AG10803 (cell line): ENCODE measurements at places on chromosomes 7 and 10.
A peak's percentile ranks its signal among the peaks of the same experiment; 100 is the strongest.

- peak; percentile 12 for DNase-seq
Observed at GRCh38 chr10:68594405-68594804, 34.3 kb downstream of the TET1 start.

GRCh38 chr10:95759233-95759826, 3.4 kb downstream of the ENTPD1 start:
- DNase-seq: no peak

GRCh38 chr7:104039363-104039762, 49.9 kb upstream of the RELN start:
- no peak for DNase-seq

- peak; percentile 62 for DNase-seq
Observed at GRCh38 chr10:50469288-50469687, 154.5 kb downstream of the SGMS1 start.

GRCh38 chr7:31933481-31933880, 136.7 kb downstream of the PDE1C start:
- DNase-seq: peak; percentile 25

- peak; percentile 29 for DNase-seq
Observed at GRCh38 chr10:7544203-7544602, 122.6 kb downstream of the ITIH5 start.

- DNase-seq: no peak
Observed at GRCh38 chr10:118925404-118926071, 104.0 kb upstream of the NANOS1 start.

GRCh38 chr7:149454006-149454405, 6.9 kb downstream of the ZNF777 start:
- DNase-seq: no peak

GRCh38 chr10:68826764-68827591, at the start of gene STOX1:
Gene STOX1 (plus strand): TSS chr10:68827531. CDS start chr10:68827624, 93 bp downstream.
- peak; percentile 27 for DNase-seq

DNA sequence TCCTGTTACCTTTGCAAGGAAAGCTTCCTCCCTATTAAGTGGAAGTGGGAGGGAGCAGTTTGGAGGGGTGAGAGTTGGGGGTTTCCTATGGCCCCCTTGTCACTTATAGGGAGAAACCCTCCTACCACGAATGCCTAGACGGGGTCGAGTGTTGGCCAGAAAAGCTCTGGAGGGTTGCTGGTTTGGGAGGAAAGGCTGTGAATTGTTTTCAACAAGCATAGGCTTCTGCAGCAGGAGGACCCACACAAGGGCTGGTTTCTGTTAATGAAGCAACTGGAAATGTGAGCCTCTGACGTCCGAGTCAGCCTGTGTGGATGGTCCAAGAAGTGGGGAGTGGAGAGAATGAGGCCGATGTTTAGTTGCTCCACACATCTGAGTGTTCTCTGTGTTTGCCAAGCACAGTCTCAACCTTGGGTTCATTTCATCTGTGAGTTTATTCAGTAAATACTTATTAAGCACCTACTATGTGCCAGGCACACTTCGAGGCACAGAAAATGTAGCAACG, 37.3 kb upstream of the LEP start:
- peak; percentile 56 for DNase-seq

GRCh38 chr7:76198202-76198601, 3.5 kb upstream of the SRRM3 start:
- no peak for DNase-seq

DNA sequence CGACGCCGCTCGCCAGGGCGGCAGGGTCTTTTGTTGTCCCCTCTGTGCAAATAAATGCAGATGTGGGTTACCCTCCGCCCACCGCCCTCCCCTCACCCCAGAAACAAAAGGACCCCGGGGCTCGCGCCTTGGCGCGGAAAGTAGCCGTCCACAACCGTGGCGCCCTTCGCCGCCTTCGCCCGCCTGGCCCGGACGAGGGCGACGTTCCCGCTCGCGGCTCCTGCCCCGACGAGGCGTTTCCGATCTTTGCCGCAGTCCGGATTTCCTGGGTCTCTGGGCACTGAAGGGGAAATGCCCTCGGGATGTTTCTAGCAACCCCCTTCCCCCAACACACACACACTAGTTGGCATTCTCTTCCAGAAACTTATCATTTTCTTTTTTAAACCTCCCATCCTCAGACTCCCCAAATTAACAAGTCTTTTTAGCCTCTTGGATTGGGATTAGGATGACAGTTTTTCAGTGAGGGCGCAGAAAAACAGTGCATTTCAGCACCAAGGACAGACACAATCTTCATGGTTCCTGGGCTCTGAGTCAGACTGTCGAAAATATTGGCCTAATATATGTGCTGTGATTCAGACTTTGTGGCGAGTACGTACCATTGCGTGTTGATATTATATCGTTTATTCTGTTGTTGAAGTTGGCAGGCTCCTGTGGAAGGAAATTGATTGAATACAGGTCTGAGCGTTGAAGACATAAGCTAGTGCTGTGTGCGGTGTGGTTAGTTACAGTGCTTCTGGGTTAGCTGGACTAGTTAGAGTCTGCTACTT, 771 bp downstream of the PHYHIPL start:
- DNase-seq: peak; percentile 74

DNA sequence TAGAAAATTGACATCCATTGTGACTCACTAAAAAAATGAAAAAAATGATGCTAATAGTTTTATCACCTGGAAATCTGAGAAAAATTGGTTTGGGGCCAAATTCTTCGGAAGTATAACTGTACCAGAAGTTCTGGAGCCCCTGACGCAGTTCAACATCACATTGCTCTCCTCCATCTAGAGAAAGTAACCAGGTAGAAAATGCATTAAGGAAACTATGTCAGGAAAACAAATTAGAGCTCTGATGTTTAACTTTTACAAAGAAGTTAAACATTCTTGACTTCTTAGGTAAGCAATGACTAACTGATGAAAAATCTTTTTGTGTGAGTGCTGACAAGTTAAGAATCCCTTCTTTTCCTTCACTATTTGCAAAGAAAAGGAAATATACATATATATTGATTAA, 61.1 kb upstream of the TMEM196 start:
- no peak for DNase-seq

- no peak for DNase-seq
Observed at GRCh38 chr10:127798111-127798510, 61.1 kb downstream of the FOXI2 start.

GRCh38 chr10:127498087-127498486, 51.0 kb upstream of the NPS start:
- no peak for DNase-seq

DNA sequence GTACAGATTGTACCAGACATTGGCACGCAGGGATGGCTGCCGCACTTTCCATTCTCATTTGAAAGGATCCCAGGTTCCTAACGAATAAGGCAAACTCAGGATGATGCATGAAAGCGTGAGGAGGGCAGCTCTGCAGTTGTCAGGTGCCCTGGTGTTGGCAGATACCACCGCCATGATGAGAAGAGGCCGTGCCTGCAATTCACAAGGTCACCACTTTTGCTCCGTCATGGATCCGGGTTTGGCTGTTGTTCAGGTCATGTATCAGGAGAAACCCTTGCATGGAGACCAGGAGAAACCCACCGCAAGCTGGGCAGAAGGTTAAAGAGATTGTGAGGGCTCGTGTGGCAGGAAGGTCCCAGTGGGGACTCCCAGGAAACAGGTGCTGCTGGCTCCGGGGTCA, 233.2 kb downstream of the KLF6 start:
- no peak for DNase-seq

- no peak for DNase-seq
Observed at GRCh38 chr7:101220295-101220694, 2.3 kb downstream of the ZNHIT1 start.

GRCh38 chr10:105706281-105707026, 1065.4 kb downstream of the SORCS3 start:
- DNase-seq: no peak

DNA sequence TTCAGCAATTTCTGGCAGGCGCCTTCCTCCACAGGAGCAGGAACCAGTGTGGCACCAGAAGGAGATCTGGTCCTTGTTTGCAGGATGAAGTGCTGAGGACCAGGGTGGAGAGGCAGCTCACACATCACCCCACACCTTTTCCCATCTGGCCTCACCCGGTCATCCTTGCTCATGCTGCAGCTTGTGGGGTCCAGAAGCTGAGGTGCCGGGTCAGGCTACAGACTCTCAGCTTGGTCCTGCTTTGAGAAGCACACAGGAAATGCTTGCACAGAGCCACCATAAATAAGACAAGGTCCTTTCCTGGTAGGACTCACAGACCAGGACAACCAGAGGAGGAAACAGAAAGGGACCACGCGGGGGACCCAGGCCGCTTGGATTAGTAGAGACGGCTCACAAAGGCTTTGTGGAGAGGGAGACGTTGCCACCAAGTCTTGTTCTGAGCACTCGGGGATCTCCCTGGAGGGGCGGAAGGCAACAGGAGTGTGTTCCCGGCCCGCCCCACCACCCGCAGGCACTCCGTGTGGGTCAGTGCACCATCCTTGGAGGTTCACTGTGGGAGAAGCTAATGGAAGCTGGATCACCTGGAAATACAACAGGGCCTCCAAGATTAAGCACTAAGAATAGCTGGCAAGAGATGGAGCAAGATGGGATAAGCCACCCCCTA, 29.6 kb upstream of the EN2 start:
- DNase-seq: no peak

DNA sequence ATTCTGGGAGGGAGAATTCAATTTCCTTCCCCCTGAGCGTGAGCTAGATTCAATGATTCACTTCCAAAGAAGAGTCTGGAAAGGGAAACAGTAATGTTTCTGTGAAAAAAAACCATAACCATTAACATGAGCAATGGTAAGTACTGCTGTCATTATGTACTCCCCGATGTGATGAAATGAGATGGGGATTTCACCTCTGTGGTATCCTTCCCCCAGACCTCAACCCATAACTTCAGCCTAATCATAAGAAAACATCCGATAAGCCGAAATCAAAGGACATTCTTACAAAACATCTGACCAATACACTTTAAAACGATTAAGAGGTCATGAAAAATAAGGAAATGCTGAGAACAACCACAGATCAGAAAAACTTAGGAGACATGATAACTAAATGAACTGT, 27.2 kb downstream of the EZH2 start:
- DNase-seq: no peak

- no peak for DNase-seq
Observed at GRCh38 chr7:26743205-26743604, 121.2 kb downstream of the SKAP2 start.

DNA sequence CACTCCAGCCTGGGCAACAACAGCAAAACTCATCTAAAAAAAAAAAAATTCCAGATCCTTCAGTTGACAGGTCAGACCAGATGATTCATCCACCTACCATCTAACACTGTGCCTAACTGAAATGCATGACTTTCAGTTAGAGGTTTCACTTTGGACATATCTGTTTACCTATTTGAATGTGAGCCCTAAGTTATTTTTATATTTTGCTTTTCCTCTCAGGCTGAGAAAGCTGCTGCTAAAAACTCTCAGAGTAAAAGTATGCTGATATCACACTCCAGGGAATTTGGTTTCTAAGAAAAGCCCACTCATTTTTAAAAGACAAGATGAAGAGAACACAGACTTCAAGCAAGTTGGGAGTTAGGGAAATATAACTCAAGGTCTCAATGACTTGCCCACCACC, 126.0 kb downstream of the SGMS1 start:
- DNase-seq: peak; percentile 55

- peak; percentile 6 for DNase-seq
Observed at GRCh38 chr10:50805981-50806622, 66.4 kb downstream of the ASAH2B start.

DNA sequence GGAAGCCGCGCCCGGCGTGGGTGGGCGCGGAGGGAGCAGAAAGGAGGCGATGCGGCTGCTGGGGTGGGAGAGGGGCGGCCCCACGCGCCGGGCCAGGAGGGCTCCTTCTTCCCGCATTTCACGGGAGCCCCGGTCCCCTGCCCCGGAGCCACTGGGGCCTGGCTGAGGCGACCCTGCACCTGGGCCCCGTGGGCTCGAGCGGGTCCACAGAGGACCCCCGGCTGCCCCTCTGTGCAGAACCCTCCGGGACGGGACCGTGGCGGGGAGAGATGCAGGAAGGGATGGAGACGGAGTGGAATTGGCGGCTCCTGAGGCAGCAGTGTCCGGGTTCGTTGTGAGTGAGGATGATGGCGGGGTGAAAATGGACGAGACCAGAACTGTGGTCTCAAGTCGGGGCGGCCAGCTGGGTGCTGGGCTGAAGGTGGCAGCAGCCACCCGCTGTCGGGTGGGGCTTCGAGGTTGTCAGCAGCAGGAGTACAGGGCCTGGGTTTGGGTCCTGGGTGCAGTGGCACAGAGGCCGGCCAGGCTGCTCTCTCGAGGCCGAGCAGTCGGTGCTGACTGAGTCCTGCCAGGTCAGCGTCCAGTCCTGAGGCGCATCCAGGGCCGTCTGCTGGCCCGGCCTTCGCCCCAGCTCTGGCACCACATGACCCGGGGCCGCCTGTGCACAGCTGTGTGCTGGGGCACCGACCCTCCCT, 80.4 kb downstream of the VIPR2 start:
- no peak for DNase-seq

GRCh38 chr10:14381475-14381874, 50.8 kb upstream of the FRMD4A start:
- DNase-seq: no peak

DNA sequence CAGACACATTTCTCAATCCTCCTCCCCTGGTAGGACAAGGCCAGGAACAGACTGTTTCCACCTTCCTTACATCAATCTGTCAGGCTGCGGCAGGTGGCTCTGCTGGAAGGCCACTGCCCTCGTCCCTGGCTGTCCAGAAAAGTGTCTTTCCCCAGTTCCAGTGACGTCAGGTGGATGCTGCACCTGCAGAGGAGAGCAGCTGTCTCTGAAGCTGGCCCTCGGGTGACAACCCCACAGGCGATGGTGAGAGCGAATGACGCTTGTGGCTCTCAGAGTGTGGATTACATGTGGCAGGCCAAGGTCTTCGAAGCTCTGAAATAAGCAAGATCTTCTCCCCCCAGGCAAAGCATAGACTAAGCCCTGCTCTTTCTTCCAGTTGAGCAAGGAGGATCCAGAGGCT, 146.9 kb upstream of the RET start:
- no peak for DNase-seq

DNA sequence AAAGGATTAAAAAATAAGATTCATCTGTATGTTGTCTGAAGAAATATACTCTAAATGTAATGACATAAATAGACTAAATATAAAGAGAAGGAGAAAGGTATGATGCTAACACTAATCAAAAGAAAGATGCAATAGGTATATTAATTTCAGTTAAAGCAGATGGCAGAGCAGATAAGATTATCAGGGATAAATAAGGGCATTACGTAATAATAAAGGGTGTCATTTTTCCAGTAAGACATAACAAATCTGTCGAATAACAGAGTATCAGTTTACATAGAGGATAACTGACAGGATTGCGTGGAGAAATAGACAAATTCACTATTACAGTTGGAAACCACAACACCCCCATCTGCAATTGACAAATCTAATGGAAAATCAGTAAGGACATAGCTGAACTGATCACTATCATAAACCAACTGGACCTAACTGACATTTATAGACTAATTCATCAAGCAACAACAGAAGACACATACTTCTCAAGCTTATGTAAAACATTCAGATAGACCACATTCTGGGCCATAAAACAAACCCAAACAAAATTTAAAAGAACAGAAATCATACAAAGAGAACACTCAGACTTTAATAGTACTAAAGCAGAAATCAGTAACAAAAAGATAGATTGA, 384.1 kb upstream of the COBL start:
- no peak for DNase-seq

GRCh38 chr7:2159176-2159520, 73.6 kb downstream of the MAD1L1 start:
- no peak for DNase-seq

- peak; percentile 2 for DNase-seq
Observed at GRCh38 chr7:48899932-48900331, 24.4 kb upstream of the CDC14C start.

- DNase-seq: no peak
Observed at GRCh38 chr7:44081266-44081748, 1.0 kb downstream of the POLM start.
